ENCODE measurements at places on chromosomes 6 and 20.

- DNase-seq, result no peak
Measured at GRCh38 chr6:51578994-51579393, 508.4 kb downstream of the PKHD1 start.

- DNase-seq, result no peak
Measured at GRCh38 chr6:121670511-121670910, 235.1 kb downstream of the GJA1 start.

- no peak for DNase-seq
Measured at GRCh38 chr6:87716928-87717614, 15.0 kb upstream of the AKIRIN2 start.

GRCh38 chr6:129681913-129682205, 28.1 kb downstream of the ARHGAP18 start:
- no peak for DNase-seq

DNA sequence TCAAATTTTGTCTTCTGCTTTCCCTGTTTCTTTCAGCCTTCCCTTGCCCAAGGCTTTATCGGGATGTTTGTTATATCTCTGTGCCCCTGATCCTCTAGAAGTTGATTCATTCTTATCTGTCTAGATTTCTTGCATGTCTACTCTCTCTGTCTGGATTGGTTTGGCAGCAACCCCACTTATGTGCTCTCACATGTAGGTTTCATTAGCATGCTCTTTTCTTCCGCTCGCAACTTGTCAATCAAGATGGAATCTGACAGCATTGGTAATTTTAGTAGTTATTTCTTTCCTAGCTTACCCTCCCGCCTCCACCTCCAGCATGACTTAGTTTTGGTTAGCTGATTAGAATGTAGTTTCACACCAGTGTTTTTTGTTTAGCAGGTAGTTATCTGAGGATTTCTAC, 39.3 kb downstream of the LRRC1 start:
- no peak for DNase-seq

DNA sequence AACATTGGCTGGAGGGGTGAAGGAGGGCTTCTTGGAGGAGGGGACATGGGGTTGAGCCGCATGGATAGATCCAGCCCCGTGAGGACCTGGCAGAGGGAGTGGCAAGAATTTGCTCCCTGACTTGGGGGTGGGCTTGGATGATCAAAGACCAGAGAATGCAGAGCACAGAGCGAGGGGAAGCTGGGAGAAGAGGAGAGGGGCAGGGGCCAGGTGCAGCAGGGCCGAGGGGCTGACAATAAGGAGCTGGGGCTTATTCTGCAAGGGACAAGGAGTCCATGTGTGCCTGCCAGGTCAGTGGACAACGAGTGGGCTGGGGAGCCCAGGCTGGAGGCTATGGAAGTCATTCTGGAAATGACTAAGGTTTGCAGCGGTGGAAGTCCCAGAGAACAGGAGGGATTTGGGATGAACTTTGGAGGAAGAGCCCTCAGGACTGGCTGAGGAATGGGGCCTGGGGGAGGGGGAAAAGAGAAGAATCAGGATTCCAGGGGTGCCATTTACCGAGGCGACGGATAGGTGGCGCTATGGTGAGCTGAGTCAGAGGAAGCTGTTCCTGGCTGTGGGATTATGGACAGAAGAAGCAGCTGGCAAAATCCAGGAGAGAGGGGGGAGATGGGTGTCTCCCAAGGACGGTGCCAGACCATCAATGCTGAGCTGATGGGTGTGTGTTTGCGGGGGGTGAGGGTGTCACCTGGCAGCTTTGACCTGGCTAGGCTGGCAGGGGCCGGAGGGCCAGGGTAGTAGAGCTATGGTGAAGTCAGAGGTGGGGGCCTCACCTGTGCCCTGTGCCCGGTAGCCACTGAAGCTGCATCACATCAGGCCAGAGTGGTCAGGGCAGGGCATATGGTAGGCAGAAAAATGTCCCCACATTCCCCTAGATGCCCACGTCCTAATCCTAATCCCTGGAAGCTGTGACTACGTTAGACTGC, 7.8 kb downstream of the KCNG1 start:
- peak; percentile 37 for DNase-seq

- DNase-seq, result no peak
Measured at GRCh38 chr6:110491644-110492317, 15.4 kb upstream of the SLC22A16 start.

GRCh38 chr6:56491606-56492328, 150.9 kb downstream of the DST start:
- DNase-seq, result no peak

- no peak for DNase-seq
Measured at GRCh38 chr6:11640486-11640885, 102.9 kb downstream of the TMEM170B start.

DNA sequence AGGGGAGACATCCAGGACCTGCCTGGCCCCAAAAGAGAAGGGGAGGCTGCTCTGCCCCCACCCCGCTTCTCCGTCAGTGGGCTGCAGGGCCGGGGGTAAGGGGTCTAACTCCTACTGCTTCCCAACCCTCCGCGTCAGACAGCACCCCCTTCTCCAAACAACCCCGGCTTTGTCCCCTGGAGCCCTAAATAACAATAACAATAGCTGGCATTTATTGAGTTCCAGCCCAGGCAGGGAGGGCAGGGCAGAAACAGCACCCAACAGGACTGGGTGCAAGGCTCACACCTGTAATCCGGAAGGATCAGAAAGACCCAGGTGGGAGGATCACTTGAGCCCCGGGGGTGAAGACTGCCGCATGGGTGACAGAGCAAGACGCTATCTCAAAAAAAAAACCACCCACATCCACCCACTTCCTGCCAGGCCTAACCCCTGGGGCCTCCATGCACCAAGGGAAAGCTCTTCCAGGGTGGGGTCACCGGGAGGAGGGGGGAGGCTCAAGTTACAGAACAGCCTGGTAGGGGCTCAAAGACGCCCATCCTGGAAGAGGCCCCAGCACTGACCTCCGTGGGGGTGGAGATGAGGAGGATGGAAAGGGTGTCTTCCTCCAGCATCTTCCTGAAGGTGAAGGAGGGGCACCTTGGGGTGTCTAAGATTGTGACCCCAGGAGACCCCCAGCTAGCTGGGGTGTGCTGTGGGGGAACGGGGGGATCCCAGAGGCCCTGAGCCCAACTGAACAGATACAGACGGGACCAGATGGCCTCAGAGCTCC, 1.3 kb upstream of the FNDC11 start:
- no peak for DNase-seq

DNA sequence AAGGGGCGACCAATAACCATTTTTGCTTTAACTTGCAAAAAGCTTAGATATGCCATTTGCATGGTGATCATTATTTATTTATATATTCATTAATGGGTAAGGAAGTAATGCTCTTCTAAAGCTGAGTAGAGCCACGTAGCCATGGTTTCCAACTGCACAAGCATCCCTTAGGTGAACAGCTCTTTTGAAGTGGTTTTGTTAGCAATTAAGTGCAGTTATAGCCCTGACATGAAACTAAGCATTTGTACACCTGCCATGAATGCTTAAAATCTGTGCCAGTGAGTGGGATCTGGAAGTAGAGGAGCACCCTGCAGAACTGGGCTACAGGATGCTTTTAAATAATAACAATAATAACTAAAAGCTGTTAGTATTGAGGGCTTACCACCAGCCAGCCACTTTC, 19.1 kb downstream of the TRAF3IP2 start:
- no peak for DNase-seq

GRCh38 chr20:44768854-44769480, 23.3 kb downstream of the KCNK15 start:
- DNase-seq, result no peak

- DNase-seq, result no peak
Measured at GRCh38 chr6:128067446-128068118, 166.7 kb upstream of the THEMIS start.

DNA sequence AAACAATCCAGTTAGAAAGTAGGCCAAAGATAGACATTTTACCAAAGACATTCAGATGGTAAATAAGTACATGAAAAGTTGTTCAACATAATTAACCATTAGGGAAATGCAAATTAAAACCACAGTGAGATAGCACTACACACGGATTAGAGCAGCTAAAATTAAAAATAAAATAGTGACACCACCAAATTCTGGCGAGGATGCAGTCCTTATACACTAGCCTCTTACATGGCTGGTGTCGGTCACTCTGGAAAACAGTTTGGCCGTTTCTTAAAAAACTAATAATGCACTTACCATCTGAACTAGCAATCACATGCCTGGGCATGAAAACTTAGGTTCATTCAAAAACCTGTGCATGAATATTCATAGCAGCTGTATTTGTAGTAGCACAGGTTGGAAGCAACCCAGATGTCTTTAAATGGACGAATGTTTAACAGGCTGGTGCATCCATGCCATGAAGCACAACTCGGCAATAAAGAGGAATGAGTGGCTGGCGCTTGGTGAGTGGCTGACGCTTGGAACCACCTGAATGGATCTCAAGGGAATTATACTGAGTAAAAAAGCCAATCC, 77.0 kb downstream of the FAM120B start:
- no peak for DNase-seq

GRCh38 chr6:13538600-13538999, 35.8 kb upstream of the SIRT5 start:
- DNase-seq, result no peak

- no peak for DNase-seq
Measured at GRCh38 chr6:143125864-143126573, 65.3 kb downstream of the AIG1 start.

DNA sequence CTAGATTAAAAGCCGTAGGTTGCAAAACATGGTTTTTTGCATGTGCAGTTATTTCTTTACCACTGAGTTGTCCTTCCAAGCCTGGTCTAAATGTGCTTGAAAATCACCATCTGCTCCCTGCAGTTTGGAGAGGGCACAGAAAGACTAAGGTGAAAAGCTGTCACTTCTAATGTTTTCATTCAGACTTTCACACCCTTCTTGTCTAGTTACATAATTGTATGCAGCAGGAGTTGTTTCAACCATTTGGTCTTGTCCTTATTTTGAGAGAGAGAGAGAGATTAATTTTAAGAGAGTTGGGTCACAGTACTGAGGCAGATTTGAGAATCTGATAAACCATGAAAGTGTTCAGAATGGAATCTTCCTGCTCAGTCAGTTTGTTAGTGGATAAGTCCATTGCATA, 82.5 kb downstream of the ARID1B start:
- DNase-seq, result no peak

Measured in SHP77 (cell line).